ENCODE measurements at places on chromosomes 16 and 17. TPM values are rescaled to one million over a fixed set of nuclear protein-coding genes. Genes with fewer than 3 reads are reported as not detected.

Gene TEKT1
- total RNA-seq = 0.16 TPM

Gene CEP131
- 6.9 TPM for total RNA-seq

Gene DGKE
- total RNA-seq = 3.8 TPM

Gene ZNF205
- 14.3 TPM for total RNA-seq

Gene DRC7
- total RNA-seq = not detected

Gene HOXB6
- 4.0 TPM for total RNA-seq

Gene PIK3R6
- total RNA-seq = not detected

Gene ALOX12
- total RNA-seq = not detected

Gene PYCARD
- 26.3 TPM for total RNA-seq

Gene HOXB2
- 0.34 TPM for total RNA-seq

Gene NOTUM
- total RNA-seq = 0.21 TPM

Gene HIGD1B
- not detected for total RNA-seq

Gene C17orf67
- 1.8 TPM for total RNA-seq

Gene PRSS33
- total RNA-seq = not detected

Gene MRM3
- 41.4 TPM for total RNA-seq

Gene HBA2
- 0.38 TPM for total RNA-seq

Gene WWOX
- 14.3 TPM for total RNA-seq

Gene ICAM2
- not detected for total RNA-seq

Gene ABCC6
- total RNA-seq = 1.3 TPM

Gene SLC12A3
- not detected for total RNA-seq

Gene PRR35
- total RNA-seq = 0.11 TPM

Gene SPECC1
- total RNA-seq = 52.5 TPM

Gene SULT1A2
- not detected for total RNA-seq

Gene SLC38A8
- not detected for total RNA-seq

Gene MT1M
- 0.18 TPM for total RNA-seq

Gene KRTAP9-4
- not detected for total RNA-seq

Gene TBC1D3D
- not detected for total RNA-seq

Gene SLC6A4
- total RNA-seq = not detected

Gene RNF222
- total RNA-seq = not detected

Gene ARHGDIA
- total RNA-seq = 613 TPM

Gene GDPD1
- total RNA-seq = 0.97 TPM

Gene FADS6
- 0.03 TPM for total RNA-seq

Gene SAMD14
- total RNA-seq = 0.41 TPM

Gene KRT20
- total RNA-seq = 0.18 TPM

Gene B4GALNT2
- 0.38 TPM for total RNA-seq

Gene ASPA
- not detected for total RNA-seq

Gene TP53TG3F
- 0.06 TPM for total RNA-seq

Gene NR1D1
- total RNA-seq = 7.3 TPM

Gene KRT33A
- total RNA-seq = not detected

Gene TGFB1I1
- total RNA-seq = 54.3 TPM

Gene CDYL2
- 0.69 TPM for total RNA-seq

Gene CALB2
- total RNA-seq = 6.3 TPM

Gene HOXB5
- total RNA-seq = 1.6 TPM

Gene CA5A
- total RNA-seq = not detected

Gene IL17C
- total RNA-seq = not detected

Gene MAP3K14
- total RNA-seq = 23.3 TPM

Gene ACD
- total RNA-seq = 33.8 TPM

Gene TP53TG3B
- not detected for total RNA-seq

Gene SLC47A2
- 0.07 TPM for total RNA-seq

Gene ABCA3
- 23.7 TPM for total RNA-seq

Gene SENP3
- total RNA-seq = 102 TPM
